SK-N-SH treated with all-trans-retinoic acid at 6 μM for 48 hours (cell line): ENCODE measurements at places on chromosomes 2 and 18.

- no peak for ATAC-seq
Measured at GRCh38 chr18:5167831-5168230, 29.2 kb downstream of the AKAIN1 start.

- ATAC-seq, result peak; percentile 89
Measured at GRCh38 chr2:33022989-33023727, 76.4 kb downstream of the LTBP1 start.

DNA sequence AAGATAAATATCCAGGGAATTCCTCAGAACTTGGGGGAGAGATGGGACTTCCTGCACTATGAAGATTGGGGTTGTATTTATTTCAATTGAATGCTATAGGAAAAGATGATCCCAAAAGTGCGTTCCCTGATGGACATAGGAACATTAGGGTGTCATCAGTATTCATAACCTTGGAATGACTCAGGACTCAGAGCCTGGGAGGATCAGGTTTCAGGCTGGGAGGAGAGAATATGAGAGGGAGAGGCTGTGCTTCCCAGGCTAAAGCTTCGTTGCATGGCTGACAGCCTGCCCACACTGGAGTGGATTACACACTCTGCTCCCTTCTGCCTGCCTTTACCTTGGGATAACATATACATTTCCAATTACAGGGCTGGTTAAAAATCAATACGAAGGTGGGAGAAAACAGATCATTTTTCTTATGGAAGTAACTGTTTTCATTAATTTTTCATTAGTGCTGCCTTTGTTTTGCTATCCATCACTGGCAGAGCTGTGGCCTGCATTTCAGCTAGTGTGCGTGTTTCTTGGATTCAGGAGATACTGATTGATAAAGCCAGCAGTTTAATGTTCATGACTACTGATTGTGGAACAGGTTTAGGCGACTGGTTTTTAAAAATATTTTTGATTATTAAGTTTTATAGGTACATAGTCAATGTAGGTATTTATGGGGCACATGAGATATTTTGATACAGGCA, 118.7 kb downstream of the KCTD1 start:
- peak; percentile 100 for ATAC-seq

DNA sequence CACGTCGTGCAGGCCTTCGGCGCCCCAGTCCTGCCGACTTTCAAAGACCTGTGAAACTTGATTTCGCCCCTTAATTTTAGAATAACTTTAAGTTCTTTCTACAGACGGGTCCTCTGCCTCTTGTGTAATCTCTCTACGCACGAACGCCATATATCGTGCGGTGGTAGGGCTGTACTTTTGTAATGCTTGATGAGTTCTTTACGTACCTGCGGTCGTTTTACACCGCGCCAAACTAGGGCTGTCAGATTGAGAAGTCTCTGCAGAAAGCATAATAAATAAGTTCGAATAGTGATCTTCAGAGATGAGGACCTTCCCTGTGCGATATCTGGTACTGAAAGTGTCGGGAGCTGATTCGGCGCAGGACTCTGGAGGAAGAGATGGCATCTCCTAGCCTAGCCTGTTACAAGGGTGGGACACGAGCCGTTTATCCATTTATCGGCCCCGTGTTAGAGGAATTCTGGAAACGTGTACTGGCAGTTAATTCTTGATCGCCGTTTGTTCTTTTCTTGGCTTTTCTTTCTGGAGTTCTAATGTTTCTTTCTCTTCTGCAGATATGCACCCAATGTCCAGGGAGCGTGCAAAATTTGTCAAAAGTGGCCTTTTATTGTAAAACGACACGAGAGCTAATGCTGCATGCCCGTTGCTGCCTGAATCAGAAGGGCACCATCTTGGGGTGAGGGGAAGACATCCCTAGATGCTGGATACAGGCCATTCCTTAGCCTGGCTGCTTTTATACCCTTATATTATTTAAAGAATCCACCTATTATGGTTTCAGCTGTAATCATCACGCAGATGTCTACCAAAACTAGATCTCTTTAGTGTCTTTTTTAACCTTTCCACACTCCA, 781 bp upstream of the SLC5A6 start:
- peak; percentile 23 for ATAC-seq

DNA sequence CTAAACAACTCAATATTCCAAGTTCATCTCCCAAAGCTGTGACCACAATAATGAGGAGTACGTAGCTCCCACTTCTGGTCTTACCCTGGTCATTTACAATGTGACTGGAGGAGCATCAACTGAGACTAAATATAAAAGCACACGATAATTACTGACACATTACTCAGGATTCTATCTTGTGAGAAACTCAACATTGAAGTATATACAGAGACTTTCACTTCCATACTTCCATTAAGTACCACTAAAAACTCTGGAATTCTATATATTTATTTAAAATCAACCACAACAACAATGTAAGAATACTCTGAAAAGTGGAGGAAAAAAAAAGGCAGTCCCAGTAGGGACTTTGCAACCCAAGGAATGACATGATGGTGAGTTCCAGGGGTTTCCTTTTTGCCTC, 61.4 kb downstream of the XDH start:
- ATAC-seq, result no peak

GRCh38 chr2:33709951-33710350, 110.9 kb upstream of the FAM98A start:
- no peak for ATAC-seq
